ENCODE measurements at places on chromosomes 16 and 17.

DNA sequence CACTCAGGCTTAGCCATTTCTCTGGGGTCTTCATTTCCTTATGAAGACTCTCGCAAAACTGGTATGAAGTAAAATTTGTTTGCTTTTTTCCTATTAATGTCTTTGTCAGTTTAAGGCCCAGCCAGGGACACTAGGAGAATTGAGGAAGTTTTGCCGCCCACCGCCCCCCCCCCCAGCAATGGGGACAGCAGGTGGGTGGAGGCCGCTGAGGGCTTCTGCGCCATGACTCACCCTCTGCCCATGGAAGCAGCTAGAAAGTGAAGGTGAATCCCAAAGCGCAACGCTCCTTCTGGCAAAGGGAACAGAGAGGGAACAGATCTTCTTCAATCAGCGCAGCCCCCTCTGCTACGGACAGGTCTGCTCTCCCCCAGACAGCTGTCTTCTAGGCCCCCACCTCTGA, 49.7 kb downstream of the MARF1 start:
- no peak for DNase-seq

DNA sequence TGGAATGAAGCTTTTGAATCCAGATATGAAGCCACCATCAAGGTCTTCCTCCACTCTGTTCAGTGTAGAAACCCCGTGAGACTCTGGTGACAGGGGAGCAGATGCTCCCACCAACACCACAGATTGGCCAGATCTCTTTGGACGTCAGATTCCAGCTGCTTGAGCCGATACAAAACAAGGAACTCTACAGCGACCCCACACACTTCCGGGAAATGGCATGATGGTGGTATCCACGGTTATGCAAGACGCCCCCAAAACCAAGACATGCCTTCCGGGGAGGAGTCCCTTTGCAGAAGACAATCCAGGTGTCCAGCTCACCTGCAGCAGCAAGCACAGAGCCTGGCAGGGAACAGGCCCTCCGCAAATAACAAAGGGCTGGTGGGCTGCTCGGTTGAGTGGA, 19.8 kb upstream of the PITPNA start:
- no peak for DNase-seq

GRCh38 chr16:3266873-3267537, 10.6 kb upstream of the MEFV start:
- peak; percentile 60 for DNase-seq

- DNase-seq, result no peak
Measured at GRCh38 chr16:30720694-30721093, 21.7 kb downstream of the SRCAP start.

DNA sequence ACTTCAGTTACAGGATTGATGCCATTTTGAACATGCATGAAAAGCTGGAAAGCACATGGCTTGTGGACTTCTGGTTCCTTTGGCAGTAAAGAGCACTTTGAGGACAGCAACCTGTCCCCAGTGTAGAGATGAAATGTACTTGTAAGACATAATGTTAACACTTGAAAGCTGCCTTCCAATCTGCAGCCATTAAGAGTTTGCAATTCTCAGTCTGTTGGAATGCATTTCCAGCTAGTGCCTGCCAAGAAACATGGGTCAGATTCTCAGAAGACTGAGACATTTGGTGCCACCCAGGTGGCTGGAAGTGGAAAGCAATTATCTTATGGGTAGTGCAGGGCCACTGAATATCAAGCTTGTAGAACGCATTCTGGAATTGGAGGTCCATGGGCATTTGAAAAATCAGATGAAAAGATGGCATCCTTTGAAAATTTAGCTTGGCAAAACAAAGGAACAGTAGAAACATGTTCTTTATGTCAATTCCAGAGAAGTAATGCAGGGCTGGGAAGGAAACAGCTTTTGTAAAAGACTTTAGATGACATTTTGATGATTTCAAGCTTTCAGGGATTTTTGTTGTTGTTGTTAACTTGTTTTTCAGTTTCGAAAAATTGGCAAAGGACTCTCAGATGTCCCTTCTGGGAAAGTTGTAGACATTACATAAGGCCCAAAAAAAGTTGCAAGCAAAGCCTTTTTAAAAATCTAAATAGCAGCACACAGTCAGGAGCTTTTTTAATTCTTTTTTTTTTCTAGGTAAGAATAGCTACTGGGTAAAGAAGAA, 147.0 kb downstream of the ABCA8 start:
- DNase-seq, result no peak

All from SK-MEL-5 (cell line).